ENCODE measurements at places on chromosomes 1 and 21.

DNA sequence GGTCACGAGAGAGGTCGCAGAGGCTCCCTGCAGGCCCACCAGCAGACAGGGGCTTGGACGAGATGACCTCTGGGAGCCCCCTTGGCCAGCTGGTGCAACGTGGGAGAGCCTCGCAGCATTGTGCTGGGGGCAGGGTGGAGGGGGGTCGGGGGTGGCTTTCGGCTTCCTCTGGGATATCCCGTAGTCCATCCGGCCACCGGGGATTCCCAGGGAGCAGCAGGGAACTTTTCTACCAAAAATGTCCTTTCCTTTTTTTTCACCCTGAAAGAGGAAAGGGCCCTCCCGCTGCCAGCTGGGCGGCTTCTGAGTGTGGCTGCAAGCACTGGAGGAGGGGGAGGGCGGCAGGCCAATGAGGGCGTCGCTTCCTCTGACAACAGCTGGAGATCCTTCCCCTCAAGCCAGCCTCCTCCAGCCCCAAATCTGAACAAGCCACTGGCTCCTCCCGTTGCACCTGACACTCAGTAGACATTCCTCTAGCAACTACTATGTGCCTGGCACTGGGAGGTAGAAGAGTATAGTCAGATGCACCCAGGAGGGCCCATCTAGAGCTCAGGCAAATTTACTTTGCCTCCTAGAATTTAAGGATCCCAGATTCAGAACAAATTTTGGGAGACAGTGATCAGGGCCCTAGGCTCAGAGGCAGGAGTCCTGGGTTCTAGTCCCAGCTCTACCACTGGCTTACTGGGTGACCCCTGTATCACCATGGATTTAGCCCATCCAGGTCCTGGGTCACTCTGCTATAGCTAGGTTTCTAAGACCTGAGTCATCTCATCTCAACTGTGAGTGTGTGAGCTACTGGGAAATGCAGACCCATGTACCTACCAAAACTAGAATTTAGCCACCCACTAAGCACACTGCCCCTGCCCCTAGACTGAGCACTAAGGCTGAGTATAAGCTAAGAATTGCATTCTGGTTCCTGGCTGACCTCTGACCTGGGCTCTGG lies 2.7 kb downstream of the MOB3C start:
- peak; percentile 87 for DNase-seq

DNA sequence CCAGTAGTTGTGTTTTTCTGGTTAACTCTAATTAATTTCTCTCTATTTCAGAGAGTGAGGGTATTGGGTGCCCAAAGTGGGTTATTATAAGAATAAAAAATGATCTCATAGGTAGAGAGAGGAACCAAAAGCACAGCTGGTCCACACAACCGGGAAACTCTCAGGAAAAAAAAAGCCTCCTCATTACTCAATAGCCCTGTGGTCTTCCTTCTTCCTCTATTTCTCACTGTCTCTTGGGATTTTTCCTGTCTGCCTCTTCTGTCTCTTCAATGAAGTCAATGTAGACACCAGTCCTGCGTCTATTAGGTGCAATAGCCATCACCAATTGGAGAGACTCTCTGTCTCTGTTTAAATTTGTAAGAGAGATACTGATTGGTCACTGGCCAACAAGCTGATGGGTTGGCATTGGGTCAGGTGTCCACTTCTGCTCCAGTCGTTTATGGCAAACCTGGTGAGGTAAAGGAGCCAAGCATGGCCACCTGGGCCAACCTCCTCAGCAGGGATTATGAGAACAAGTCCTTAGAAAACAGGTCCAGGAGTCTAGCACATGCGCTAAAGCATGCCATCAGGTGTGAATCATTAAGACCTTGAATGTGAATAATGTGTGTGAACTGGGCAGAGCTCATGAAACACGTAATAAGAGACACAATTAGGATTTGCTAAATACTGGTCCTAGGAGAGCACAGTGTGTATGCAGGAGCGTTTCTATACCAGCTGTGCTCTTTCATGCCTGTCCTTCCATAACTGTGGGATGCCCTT lies 443.0 kb upstream of the RUNX1 start:
- DNase-seq = no peak

DNA sequence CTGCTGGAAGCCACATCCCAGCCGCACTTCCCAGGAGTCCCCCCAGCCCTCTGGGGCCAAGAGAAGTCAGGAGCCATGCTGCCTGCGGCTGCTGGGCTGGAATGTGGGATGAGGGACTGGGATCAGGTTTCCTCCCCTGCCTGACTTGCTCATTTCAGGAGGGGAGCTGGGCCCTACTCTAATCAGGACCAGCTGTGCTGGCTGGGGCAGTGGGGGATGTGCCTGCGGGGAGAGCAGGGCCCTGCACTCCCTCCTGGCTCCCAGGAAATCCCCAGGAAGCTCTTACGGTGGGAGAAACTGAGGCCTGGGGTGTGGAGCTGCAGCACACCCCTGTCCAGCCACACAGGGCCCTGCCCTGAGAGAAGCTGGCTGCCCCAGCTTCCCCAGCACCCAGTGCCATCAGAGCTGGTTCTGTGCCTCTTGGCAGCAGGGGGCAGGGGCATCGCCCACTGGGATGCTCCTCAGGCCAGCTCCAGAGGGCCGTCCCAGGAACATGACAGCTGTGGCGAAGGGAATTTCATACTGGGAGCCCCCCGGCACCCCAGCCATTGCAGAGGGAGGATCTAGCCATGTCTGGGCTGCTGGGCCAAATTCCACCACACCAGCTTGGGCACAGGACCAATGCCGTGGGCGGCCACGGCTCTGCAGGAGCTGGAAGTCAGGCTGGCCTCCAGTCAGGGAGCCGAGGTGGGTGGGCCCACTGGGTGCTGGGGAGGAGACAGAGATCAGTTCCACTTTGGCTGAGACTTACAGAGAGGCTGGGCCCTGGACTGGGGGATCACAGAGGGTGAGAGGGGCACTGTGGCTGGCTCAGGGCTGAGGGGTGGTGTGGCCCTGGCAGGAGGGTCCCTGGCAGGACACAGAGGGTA lies 21.3 kb upstream of the PRSS38 start:
- DNase-seq = peak; percentile 15

- peak; percentile 22 for DNase-seq
These were observed 35.6 kb downstream of the LYST start for GRCh38 chr1:235831148-235831547.

GRCh38 chr21:25834381-25834780 lies 99.6 kb downstream of the GABPA start:
- peak; percentile 70 for DNase-seq

GRCh38 chr1:232327269-232327668 lies 302.7 kb downstream of the SIPA1L2 start:
- DNase-seq = no peak

DNA sequence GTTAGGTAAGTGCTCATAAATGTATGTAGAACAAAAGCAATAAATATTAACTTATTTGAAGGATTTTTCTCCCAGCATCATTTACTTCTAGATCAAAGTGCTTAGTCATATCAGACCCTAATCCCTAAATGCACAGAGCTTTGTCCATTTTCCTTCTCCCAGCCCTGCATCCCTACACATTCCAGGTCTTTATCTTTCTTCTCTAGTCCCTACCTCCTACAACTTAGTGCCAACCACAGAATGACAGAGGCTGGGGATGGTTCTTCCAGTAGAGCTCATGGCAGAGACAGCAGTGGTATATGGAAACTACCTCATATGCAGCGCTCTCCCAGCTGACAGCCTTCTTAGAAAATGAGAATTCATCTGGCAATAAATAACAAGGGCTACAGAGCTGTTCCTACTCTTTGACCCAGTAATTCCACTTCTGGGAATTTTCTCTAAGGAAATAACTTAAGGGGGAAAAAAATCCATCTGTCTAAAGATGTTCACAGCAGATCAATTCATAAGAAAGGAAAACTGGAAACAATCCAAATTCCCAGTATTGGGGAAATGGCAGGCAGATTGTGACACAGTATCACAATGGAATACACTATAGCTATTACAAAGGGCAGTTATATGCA lies 62.9 kb upstream of the ROR1 start:
- DNase-seq = no peak

DNA sequence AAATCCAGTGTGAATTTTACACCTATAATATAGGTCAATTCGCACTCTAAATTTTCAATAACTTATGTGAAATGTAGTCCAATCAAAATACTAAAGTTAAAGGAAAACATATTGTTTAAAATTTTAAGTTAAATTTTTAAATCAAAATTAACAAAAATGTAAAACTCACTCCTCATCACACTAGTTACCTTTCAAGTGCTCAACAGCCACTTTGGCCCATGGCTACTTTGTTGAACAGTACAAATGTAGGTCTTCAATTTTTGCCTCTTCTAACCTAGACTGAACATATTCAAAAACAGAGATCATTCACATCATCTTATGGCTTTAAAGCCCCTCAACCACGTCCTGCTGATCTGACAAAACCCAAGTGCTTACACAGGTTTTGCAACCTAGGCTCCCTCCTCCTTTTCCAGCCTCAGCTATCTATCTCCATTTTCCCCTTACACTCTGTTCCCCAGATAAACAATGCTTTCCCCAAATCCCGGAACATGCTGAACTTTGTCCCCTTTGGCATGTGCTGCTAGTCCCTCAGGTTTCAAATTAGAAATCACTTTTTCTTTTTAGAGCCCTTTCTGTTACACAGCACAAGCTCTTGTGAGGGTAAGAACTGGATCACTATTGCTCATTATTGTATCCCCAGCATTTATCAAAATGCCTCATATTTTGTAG lies 110.6 kb downstream of the AKT3 start:
- DNase-seq = no peak

GRCh38 chr1:241857131-241857530 lies 9.1 kb downstream of the EXO1 start:
- DNase-seq = no peak

- DNase-seq = no peak
These were observed 1.6 kb downstream of the FCRL2 start for GRCh38 chr1:157775101-157775870.

DNA sequence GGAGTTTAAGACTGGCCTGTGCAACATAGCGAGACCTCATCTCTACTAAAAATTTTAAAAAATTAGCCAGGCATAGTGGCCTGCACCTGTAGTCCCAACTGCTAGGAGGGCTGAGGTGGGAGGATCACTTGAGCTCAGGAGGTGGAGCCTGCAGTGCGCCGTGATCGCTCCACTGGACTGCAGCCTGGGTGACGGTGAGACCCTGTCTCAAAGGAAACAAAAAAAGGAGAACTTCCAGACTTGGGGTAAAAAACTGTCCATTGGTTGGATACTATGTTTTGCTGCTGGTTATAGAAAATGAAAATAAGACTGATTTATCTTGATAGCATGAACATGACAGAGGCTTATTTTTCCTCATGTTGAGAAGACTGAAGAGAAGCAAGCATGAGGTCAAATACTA lies 79.4 kb downstream of the WDR4 start:
- no peak for DNase-seq

DNA sequence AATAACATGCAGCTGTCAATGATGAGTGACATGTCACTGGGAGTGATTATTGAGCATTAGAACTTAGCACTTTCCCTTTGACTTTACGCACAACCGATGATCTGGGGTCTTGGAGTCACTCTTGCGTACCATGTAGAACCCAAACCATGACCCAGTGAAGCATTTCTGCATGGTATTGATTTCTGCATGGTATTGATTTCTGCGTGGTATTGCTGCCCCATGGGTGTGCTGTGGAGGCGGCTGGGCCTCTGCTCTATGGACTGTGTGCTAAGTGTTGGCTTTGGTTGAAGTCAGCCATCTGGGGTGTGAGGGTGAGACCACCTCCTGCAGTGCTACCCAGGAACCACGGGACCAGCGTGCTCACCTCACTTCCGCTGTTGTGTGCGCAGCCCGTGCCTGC lies 98.0 kb downstream of the ADARB1 start:
- DNase-seq = no peak

DNA sequence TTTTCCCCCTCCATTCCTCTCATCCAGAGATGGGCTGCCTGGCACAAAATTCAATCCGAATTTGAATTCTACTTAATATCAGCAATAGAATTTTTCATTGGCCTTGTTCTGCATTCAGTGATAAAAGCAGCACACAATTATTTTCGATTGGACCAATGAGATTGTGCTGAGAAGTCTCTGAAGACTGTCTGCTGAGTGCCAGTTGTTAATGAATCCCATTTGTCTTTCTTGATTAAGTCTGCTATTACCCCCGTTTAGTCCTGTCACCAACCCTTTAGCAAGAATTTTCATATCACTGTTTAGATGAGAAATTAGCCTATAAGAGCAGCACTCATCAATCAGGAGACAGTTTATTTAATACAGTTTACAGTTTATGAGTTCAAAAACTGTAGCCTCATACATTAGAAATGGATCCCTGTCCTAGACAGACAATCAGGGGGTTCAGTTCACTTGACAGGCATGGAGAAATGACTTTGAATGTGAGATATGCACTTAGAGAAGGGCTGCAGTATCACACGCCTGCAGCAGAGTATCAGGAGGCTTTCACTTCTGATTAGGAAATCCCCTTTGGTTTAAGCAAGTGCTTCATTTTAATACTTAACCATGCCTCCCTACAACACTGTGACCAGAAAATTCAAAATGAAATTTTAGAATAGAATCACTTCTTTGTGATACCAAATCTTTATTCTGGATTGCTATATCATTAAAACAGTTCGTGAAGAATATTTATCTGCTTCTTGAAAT lies 304.7 kb upstream of the PTBP2 start:
- DNase-seq = peak; percentile 14

GRCh38 chr1:44862829-44863401 lies 19.9 kb upstream of the PTCH2 start:
- peak; percentile 76 for DNase-seq

GRCh38 chr1:234553240-234554188 lies 56.5 kb downstream of the IRF2BP2 start:
- DNase-seq = peak; percentile 91

DNA sequence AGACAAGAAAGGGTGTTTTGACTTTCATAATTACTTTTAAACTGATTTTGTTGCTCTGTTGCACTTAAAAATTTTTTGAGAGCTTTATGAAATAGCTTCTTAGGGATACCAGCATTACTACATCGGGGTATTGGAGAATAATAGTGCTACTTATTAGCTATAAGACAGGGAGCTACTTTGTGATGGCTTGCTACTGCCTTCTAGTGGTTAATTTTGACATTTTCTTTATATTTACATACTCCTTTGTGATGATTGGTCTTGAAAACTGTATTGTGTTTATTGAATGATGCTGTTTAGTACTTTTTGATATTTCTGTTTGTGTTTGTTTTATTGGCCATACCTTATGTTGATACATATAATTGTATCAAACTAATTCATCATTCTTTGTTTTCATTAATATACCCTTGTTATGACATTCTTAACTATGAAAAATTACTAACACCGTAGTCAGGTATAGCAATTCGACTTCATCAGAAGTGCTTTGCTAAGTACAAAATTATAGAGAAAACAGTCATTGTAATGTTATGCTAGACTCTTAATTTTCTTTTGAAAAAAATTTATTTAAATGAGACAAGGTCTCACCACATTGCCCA lies 85.5 kb downstream of the CLIC4 start:
- no peak for DNase-seq

DNA sequence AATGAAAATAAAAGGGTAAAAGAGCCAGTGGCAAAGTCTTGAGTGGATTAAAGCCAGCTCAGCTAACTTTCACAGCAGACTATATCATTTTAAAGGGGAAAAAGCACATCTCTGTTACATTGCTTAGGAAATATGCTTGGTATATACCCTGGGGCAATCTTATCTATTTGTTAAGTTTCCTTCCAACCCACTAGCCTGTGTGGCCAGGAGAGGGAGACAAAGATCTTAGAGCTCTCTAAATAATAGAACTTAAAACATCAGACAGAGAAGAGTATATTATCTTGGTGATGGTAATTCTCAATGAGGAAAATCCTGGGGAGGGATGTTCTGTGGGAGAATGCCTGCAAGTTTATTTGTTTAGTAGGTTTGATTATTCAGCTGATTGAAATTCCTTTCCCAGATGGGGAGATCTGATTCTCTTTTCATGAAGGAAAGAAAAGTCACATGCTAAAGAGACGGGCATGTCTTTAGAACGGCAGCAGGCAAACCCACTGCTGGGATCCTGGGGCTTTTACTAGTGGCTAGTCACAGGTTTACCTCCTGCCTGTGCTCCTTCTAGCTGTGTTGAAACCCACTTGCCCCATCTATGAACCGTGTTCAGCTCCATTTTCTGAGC lies 3.6 kb downstream of the KCNE2 start:
- DNase-seq = peak; percentile 73

Data from NCI-H226 (cell line).